ENCODE measurements at places on chromosomes 6 and 20.

GRCh38 chr6:15036690-15037245, 209.1 kb upstream of the JARID2 start:
- no peak for DNase-seq

DNA sequence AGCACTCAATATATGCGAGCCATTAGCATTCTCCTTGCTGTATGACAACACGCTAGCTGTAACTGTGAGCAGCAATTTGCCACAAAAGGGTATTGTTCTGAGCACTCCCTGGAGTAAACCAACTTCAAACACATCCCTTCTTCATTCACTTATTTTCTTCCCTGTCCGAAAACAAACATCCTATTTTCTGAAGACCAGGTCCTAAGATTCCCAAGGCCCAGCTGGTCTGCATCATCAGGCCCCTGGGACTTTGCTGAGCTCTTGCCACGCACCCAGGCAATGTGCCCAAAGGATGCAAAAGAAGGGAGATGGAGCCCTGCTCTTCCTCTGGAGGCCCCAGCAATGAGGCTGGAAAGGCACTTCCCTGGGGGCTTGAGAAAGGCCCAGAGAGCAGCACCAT, 118.1 kb downstream of the PREX1 start:
- peak; percentile 99 for DNase-seq

GRCh38 chr6:147507162-147508041, 1.1 kb upstream of the SAMD5 start:
- DNase-seq: peak; percentile 14

- no peak for DNase-seq
These were observed 19.3 kb upstream of the NCR2 start for GRCh38 chr6:41315943-41316620.

- DNase-seq: no peak
These were observed 8.8 kb upstream of the C20orf144 start for GRCh38 chr20:33653218-33653899.

- no peak for DNase-seq
These were observed 51.1 kb upstream of the NHSL1 start for GRCh38 chr6:138550346-138550767.

DNA sequence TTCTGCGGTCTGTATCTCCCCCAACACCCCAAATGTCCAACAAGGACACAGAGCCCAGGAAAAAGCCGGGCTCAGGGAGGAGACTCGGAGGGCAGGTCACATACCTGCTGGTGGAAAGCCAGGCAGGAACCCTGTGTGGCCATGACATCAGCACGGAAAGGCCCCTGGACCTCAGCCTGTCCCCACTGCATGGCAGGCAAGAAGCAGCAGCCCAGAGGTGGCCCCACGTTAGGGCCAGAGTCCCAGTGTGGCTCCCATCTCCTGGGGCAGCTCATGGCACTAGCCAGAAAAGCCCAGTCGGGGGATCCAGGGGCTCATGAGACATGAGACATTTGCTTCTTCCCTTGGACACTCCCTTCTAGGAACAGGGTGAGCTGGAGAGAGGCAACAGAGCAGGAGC, 258.7 kb downstream of the DLL1 start:
- DNase-seq: no peak

DNA sequence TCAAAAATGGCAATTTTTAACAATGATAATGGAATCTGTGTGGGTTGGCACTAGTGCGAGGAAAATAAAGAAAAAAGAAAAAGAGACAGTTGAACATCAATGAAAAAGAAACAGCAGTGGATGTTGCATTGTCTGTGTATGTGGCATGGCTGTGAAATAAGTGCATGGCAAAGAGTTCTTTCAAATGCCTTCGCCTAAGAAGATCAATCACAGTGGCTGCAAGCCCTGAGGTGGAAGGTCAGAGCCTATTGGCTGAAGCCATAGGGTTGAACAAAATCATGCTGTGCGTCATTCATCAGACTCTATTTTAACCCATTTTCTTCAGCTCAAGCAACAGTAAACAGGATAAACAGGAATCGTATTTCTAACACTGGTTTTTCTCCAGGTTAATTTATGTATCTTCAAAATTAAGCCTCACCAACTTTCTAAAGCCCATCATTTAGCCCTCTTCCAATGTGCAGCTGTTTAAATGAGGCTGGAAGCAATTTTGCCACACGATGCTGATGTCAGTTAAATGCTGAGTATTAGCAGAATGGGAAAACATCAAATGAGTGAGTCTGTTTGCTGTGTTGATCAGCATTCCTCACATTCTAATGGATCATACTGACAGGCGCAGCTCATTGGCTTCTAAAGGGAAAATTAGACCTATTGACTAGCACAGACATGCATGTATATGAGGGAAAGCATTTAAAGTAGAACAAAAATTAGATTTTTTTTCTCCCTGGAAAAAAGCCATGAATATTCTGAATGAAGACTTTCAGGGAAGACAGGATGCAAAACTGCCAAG, 955.9 kb upstream of the EYS start:
- no peak for DNase-seq

DNA sequence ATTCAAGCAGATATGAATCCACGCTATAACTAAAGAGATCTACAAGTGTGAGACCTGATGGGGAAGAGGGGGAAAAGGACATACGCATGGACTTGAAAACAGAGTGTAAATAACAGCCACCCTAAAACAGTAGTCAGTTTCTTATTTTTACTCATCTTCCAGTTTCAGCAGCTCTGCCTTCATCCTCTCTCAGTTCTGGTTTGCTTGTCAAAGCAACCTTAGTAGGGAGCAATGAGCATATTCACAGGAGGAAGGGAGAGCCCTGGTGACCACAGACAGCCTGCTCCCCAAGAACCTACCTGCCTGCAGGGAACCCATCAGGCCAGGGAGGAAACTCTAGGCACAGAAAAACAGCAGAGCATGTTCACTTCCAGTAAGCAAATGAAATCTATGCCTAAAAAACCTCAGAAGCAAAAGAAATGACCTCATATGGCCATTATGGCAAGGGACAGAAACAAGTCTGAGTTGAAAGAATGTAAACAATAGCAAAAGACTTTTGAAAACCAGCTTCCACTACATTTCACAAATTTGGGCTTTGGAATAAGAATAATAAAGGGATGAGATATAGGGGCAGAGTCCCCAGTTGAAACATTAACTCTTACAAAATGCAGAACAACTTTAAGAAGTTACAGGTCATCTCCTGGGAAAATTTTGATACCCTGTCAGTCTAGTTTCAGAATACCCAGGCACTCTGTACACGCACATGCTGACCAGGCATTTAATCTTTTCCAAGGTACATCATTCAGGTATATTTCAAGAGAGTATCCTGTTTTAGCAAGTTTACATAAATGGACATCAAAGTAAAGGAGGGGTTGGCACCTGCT, 120.8 kb upstream of the BCLAF1 start:
- DNase-seq: no peak

GRCh38 chr6:15287670-15288375, 42.0 kb downstream of the JARID2 start:
- no peak for DNase-seq

GRCh38 chr6:10400330-10400729, 14.5 kb downstream of the TFAP2A start:
- DNase-seq: no peak

- no peak for DNase-seq
These were observed 13.0 kb downstream of the TMEM181 start for GRCh38 chr6:158572653-158573541.

DNA sequence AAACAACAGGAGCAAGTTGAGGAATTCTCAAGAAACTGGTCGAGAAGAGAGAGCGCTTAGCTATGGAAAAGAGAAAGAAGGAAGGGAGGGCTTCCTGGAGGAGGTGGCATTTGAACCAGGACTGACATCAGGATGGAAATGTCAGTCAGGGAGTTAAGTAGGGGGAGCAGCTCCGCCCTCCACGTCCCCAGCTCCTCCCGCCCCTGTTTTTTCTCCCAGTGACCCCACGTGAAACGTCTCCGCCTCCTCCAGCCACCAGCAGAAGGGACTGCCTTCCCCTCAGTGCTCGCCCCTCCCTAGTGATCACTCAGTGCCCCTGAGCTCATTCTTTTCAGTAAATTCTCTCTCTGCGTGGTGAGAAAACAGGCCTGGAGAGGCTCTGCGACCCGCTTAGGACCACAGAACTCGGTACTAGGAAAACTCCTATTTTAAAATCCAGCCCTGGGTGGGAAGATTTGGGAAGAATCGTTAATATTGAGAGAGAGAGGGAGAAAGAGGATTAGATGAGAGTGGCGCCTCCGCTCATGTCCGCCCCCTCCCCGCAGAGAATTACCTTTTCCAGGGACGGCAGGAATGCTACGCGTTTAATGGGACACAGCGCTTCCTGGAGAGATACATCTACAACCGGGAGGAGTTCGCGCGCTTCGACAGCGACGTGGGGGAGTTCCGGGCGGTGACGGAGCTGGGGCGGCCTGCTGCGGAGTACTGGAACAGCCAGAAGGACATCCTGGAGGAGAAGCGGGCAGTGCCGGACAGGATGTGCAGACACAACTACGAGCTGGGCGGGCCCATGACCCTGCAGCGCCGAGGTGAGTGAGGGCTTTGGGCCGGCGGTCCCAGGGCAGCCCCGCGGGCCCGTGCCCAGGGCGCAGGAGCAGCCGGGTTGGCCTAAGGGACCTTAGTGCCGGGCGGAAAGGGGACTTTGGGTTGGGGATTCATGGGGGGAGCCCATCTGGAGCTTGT, 4.6 kb downstream of the HLA-DPB1 start:
- peak; percentile 79 for DNase-seq

DNA sequence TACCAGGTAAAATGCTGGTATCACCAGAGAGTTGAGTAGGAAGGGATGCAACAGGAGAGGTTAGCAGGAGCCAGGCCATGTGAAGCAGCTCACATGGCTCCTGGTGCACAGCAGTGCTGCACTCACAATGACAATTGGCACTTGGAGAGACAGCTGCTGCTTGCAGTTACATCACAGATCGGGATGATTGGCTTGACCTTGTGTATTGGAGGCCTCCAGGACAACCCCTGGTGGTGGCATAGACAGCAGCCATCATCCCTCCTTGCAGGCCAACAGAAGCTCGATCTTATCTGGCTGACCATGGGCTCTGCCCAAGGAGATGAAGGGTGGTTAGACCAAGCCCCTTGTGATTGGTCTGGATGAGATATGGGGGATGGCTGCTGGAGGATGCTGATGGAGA, 73.0 kb downstream of the EYA2 start:
- DNase-seq: no peak

- DNase-seq: no peak
These were observed 316.2 kb upstream of the CDYL start for GRCh38 chr6:4459996-4460395.

GRCh38 chr20:4370851-4371250, 350.9 kb upstream of the PRND start:
- no peak for DNase-seq

DNA sequence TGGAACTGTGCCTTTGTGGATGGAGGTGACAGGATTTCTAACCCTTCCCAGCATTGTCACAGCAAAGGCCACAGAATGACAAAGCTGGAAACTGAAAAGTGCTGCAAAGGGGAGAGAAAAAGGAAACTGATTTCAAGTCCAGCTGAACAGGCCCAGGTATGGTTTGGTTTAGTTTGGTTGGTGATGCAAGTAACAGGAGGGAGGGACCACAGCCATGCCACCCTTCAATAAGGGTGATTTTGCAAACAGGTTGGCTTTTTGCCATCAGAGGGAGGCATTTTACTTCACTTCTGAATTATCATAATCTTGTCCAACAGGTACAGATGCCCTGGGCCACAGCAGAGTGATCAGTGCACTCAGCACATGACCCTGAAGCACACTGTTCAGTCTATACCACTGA, 6.6 kb downstream of the FITM2 start:
- DNase-seq: no peak

DNA sequence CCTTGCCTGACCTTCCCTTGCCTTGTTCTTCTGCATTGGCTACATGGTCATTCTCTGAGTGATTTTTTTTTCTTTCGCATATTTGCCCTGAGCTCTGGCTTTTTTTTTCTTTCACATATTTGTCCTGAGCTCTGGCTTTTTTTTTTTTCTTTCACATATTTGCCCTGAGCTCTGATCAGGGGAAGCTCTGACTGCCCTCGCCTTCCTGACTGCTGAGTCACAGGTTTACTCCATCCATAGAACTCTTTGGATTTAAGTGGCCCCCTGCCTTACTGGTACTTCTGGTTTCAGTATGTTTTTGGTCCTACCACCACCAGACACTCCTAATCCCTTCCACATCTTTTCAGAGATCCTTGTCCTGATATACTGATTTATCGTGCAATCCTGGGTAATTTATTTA, 201.1 kb downstream of the OGFRL1 start:
- DNase-seq: no peak

DNA sequence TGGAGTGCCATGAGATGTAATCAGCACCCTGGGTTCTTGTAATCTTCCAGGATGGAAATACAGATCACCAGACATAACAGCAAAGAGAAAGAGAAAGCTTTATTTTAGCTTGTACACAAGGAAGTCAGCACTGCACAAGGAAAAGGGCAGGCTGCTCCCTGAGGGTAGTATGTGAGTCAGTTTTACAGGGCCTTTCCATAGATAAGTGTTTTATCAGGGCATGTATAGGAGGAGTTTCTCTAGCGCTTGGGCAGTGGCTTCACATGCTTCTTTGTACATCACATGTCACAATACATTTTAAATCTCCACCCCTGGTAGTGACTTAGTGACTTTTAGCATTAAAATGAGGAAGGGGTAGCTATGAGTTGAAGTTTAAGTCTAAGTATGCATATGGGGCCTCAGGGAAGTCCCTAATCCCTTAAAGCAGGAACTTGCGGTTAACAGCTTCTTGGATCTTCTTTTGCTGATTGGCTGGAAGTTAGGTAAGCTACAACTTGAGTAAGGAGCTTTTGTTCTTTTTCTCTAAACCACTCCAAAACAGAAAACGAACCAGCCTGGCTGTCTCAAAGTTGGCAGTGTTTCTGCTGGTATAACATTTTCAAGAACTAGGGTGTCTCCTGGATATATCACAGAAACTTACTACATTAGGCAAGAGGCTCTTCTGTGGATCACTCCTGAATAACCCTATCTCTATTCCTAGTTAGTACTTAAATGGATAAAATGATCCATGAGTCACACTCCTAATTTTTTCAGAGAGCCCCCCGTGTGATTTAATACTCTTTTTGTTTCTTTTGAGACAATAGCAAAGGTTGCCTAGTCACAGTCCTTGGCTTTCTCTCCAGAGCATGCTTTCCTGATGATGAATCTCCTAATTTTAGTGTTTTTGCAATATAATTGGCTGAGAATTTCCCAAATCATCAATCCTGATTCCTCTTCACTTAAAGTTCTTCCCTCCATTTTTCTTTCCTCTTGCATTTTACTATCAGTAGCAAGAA, 60.2 kb downstream of the MRAP2 start:
- DNase-seq: peak; percentile 62

DNA sequence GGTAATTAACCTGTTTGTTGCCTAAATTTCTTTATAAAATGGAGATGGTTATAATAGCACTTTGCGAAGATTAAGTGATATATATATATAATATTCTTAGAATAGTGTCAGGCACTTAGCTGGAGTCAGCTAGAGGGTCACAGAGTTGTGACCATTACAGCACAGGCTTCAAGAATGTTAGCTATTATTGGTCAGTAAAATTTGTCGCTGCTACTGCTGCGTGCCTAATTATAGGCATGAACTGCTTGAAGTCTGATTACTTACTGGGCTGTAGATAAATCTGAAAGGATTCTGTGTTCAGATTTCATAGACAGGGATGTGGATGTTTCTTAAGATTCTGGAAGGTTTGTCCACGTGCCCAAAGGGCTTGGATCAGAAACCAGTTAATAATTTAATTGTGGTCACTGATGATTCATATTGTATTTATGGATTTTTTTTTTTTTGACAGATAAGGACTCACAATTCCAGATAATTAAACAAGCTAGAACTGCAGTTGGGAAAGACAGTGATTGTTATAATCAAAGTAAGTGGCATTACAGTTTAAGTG, 4.7 kb downstream of the SNRNP48 start:
- DNase-seq: peak; percentile 65

GRCh38 chr6:28789553-28790083, 134.2 kb downstream of the TRIM27 start:
- peak; percentile 60 for DNase-seq

GRCh38 chr20:14664101-14664500, 326.7 kb upstream of the FLRT3 start:
- DNase-seq: no peak
